ENCODE measurements at places on chromosomes 4 and X.
A peak's percentile ranks its signal among the peaks of the same experiment; 100 is the strongest.

DNA sequence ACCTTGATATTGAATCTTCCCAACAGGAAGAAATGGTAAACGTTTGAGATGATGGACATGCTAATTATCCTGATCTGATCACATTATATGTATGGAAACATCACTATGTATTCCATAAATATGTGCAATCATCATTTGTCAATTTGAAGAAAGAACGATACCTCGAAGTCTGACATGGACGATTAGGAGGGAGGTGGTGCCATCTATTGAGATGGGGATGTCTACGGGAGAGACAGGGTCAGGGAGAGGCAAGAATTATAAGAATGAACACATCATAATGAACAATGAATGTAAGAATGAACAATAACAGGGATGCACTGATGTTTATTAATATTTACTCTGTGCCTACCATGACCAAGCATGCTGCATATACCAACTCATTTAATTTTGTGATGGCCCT lies 93.7 kb upstream of the SOD3 start:
- DNase-seq: no peak

DNA sequence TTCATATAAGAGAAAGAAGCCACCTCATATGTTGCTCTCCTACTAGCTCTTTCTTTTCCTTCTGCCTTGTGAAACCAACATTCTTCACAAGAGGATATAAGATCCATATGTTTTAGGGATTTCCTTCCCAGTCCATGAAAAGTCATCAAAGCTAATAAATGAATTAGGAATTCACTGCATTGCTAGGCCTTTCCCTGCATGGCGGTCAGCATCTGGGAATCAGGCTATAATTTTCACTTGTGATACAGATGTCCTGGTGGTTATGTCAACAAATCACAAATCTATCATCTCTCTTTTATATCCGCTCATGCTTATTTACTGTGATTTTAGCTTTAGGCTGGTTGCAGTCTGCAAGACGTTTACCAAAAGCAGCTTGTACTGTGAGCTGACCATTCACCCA lies 510.0 kb downstream of the NLGN4X start:
- DNase-seq: no peak

- no peak for DNase-seq
Observed at GRCh38 chrX:1609311-1609710, 5.5 kb upstream of the ASMT start.

GRCh38 chrX:108298165-108298602 lies 140.0 kb downstream of the COL4A6 start:
- DNase-seq: no peak

- DNase-seq: peak; percentile 65
Observed at GRCh38 chr4:107194005-107194404, 157.9 kb upstream of the DKK2 start.

GRCh38 chr4:1703867-1704266 lies 8.3 kb downstream of the SLBP start:
- no peak for DNase-seq

DNA sequence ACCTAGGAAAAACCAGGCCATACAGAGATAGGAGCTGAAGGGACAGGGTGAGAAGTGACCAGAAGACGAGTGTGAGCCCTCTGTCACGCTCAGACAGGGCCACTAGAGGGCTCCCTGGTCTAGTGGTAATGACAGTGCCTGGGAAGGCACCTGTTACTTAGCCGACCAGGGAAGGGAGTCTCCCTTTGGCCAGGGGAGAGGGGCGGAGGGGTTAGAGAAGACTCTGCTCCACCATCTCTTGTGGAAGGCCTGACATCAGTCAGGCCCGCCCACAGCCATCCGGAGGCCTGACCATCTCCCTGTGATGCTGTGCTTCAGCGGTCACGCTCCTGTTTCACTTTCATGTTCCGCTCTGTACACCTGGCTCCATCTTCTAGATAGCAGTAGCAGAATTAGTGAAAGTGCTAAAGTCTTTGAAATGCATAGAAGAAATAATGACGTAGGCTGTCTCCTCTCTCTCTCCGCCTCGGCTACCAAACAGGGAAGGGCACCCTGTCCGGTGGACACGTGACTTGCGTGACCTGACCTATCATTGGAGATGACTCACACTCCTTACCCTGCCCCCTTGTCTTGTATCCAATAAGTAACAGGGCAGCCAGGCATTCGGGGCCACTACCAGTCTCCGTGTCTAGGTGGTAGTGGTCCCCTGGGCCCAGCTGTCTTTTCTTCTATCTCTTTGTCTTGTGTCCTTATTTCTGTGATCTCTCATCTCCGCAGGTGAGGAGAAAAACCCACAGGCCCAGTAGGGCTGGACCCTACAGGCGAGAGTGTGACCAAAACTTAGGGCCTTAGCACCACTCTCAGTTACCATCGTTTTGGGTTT lies 26.7 kb downstream of the HTT-AS start:
- DNase-seq: peak; percentile 34

DNA sequence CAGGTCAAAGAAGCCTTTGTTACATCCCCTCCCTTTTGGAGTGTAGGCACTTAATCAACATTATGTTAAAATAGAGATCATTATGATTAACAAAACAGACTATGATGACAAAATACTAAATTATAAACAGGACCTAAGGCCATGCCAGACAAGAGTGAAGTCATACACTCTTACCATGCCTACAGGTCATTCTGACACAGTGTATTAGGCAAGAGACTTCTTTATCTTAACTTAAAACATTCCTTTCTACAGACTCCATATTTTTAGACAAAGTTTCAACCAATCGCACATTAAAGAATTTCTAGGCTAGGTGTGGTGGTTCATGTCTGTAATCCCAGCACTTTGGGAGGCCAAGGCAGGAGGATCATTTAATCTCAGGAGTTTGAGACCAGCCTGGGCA lies 128.6 kb upstream of the SLC34A2 start:
- no peak for DNase-seq

- DNase-seq: peak; percentile 33
Observed at GRCh38 chrX:119118780-119119395, 8.7 kb downstream of the KIAA1210 start.

GRCh38 chr4:138910914-138911336 lies 104.7 kb upstream of the NOCT start:
- DNase-seq: peak; percentile 91

- DNase-seq: no peak
Observed at GRCh38 chr4:42309361-42310260, 87.7 kb upstream of the SHISA3 start.

GRCh38 chr4:11005300-11005699 lies 320.7 kb upstream of the CLNK start:
- DNase-seq: no peak

DNA sequence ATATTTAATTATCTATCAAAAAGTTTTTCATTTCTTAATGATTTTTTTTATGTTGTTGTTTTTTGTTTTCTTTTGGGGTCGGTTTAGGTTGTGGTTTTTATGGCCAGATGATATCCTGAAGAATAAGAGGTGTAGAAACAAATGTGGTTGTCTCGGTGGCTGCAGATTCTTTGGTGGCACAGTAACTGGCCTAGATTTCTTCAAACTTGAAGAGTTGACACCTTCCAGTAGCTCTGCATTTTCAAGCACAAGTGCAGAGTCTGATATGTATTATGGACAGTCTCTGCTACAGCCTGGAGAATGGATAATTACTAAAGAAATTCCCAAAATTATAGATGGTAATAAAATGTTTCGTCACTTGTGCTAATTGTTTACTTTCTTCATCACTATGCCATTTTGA lies 82.6 kb downstream of the BLTP1 start:
- no peak for DNase-seq

- DNase-seq: peak; percentile 54
Observed at GRCh38 chr4:128061566-128062536, 739 bp downstream of the LARP1B start.

- peak; percentile 52 for DNase-seq
Observed at GRCh38 chr4:172584816-172585215, 583.8 kb upstream of the GALNT7 start.

DNA sequence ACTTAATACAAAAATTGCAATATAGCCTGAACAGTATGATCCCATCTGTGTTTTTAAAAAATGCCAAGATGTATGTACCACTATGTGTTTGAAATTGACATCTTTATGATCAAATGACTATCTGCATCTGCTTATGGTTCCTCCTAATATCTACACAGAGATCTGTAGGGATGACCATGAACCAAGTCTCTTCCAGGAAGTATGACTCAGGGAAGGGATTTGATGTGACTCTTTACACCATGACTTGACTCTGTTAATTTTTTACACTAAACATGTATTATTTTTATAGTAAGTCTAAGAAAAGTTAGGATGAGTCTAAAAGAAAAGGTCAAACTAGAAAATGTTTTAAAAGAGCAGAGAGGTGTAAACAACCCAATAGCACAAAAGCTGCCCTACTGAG lies 164.0 kb downstream of the SH3KBP1 start:
- no peak for DNase-seq

DNA sequence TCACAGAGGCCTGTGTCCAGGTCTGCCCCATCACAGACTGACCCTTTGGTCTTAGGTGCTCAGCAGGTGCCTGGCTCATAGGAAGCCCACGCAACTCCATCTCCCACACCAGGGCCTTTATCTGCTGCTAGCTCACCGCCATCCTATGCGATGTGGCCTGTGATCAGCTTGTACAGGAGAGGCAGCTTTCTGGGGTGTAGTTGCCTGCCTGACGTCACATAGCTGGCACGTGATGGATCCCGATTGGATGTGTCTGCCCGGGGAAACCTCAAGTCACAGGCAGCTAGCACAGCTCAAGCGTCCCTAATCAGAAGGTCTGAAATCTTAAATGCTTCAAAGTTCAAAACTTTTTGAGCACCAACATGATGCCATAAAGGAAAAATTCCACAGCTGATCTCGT lies 41.2 kb upstream of the CLDN34 start:
- no peak for DNase-seq

- DNase-seq: no peak
Observed at GRCh38 chr4:26255989-26256388, 64.8 kb upstream of the RBPJ start.

DNA sequence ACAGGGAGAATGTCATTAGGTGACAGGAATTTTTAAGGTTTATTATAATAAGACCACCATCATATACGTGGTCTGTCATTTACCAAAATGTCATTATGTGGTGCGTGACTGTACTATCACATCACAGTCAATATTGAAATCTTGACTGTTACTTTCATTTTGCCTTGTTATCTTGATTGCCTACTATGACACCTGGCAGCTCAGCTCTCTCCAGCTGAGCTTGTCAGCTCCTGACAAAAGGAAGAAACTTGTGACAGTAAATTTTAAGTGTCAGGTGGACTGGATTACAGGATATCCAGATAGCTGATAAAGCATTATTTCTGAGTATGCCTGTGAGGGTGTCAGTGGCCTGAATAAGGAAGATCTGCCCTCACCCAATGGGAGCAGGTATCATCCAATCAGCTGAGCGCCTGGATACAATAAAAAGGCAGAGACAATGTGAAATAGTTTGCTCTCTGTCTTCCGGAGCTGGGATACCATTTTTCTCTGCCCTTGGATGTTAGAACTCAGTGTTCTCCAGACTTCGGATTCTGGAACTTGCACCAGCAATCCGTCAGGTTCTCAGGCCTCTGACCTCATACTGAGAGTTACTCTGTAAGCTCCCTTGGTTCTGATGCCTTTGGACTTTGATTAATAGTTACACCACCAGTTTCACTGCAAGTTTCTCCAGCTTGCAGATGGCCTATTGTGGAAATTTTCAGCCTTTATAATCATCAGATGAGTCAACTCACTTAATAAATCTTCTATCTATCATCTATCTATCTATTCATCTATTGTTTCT lies 1454.7 kb upstream of the IGFBP7 start:
- no peak for DNase-seq

DNA sequence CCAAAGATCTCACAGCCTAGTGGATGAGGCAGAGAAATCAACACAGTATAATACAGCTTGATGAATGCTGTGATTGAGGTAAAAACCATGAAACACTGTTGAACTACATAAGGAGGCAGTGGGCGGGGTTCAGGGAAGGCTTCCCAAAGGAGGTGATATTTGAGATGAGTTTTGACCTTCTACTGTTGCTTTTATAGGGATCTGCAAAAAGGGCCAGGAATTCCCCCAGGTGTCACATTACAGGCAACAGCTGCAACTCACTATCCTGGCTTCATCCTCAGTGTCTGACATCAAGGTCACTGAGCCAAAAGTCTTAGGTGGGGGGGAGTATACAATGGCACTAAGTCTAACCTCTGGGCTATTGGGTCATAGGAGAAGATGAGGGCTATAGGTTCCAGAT lies 185.7 kb upstream of the NRK start:
- no peak for DNase-seq

GRCh38 chr4:157514711-157515110 lies 294.2 kb downstream of the GRIA2 start:
- no peak for DNase-seq

DNA sequence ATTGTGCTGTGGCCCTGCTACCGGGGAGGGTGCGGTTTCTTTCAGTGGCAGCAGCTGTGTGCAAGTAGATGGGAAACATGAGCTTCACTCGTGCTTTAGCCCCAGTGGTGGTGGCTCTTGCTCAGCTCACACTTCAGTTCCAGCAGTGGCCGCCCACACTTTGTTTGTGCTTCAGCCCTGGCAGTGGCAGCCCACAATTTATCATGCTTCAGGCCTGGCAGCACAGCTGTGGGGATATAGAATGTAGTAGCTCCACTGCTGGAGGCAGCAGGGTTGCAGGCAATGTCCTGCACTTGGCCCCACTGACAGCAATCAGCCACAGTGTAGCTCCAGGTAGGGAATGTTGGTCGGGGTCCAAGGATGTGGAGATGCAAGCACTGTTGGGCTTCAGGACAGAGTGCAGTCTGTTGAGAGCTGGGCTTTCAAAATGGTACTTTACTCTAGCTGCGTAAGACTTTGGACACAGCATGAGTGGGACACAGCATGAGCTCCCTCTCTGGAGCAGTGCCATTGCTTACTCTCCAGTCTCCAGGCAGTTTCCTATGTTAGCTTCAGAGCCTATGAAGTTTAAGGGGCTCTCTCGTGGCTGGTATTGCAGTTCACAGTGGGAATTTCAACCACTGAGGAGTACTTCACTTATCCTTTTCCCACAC lies 413.1 kb downstream of the PDGFC start:
- DNase-seq: no peak

GRCh38 chr4:88609387-88609786 lies 17.1 kb downstream of the HERC3 start:
- no peak for DNase-seq

GRCh38 chr4:108531461-108531860 lies 88.9 kb upstream of the RPL34 start:
- no peak for DNase-seq

- no peak for DNase-seq
Observed at GRCh38 chr4:176788248-176788647, 4.5 kb downstream of the VEGFC start.

DNA sequence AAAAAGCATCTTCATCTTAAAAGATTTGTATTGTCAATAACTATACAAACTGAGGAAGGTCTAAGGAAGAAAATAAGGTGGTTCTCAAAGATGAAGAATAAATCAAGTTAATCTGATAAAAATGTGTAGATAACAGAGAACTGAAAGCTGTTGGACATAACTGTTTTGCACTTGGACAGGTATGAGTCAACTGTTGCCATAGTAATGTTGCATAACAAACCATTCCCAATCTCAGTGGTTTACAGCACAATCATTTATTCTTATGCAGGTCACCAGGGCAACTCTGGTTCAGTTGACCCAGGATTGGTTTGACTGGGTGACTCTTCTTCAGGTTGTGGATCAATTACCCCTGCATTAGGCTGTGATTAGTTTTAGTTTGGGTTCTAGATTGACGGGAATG lies 2197.7 kb downstream of the ARAP2 start:
- no peak for DNase-seq

GRCh38 chrX:134929808-134930207 lies 61.0 kb upstream of the SMIM10 start:
- no peak for DNase-seq

GRCh38 chr4:43339435-43339834 lies 446.9 kb downstream of the GRXCR1 start:
- no peak for DNase-seq
